RCC 7860 (cell line): ENCODE measurements at places on chromosomes 3 and 15.

GRCh38 chr3:3015185-3016089, 94.7 kb downstream of the IL5RA start:
- no peak for DNase-seq

GRCh38 chr15:66865622-66866611, 163.9 kb downstream of the SMAD6 start:
- no peak for DNase-seq

- DNase-seq: no peak
These were observed 74.9 kb upstream of the LRRFIP2 start for GRCh38 chr3:37249294-37249693.

- no peak for DNase-seq
These were observed 39.8 kb downstream of the HCN4 start for GRCh38 chr15:73328981-73329380.

GRCh38 chr3:159380891-159381290, 579.0 kb downstream of the MFSD1 start:
- DNase-seq: no peak

DNA sequence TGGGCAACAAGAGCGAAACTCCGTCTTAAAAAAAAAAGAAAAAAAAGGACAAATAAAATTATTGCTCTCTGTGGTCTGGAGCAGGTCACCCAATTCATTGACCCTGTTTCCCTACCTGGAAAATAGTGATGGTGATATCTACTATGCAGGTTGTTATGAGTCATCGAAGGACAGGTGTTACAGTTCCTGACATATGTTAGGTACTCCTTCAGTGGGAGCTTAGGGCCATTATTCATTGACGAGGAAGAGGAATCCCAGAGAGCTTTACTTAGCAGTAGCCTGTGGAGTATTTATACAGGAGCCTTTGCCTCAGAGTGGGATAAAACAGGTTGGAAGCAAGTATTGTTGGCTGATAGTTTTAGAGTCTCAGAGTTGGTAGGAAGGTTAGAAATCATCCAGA, 74.5 kb downstream of the SLC7A14 start:
- no peak for DNase-seq

GRCh38 chr3:130093741-130094391, 12.2 kb downstream of the ALG1L2 start:
- no peak for DNase-seq

GRCh38 chr3:51739110-51739509, 32.2 kb downstream of the GRM2 start:
- no peak for DNase-seq

GRCh38 chr15:69723404-69724096, 270.9 kb downstream of the RPLP1 start:
- DNase-seq: no peak

- no peak for DNase-seq
These were observed 6.4 kb upstream of the SNUPN start for GRCh38 chr15:75631935-75632334.

GRCh38 chr15:41891226-41891625, 2.6 kb downstream of the SPTBN5 start:
- no peak for DNase-seq

GRCh38 chr15:99110581-99111320, 5.9 kb downstream of the SYNM start:
- no peak for DNase-seq

- no peak for DNase-seq
These were observed 363.6 kb upstream of the CCDC54 start for GRCh38 chr3:107013641-107014040.

DNA sequence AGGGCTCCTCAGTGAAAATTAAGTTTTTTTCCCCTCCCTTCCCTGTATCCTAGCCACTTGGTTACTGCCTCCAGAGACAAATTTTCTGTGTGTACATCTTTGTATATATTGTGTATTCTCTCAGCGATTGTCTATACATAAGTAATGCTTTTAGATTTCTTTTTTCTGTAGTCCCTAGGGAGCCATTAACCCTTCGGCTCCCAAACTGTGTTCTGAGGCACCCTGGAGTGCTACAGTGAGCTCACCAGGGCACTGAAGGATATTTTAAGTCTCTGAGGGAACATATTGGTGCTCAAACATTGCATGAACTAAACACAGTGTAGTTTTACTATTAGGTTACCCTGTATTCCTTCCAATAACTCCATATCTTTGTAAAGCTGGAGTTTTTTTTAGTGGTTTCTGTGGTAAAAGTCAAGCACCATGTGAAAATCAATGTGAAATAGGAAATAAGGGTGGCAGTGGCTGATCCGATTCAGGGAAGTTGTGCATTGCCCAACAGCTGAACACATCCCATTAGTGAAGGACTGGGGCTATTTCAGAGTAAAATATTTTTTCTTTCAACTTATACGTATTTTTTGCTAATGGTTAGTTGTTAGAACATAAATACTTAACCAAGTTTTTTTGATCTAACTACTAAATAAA, 43.0 kb downstream of the USP13 start:
- DNase-seq: no peak

GRCh38 chr15:90529371-90530249, at the start of gene CRTC3:
TSS of gene CRTC3 (plus strand) at chr15:90529923. CDS start at chr15:90530072, 149 bp downstream.
- DNase-seq: peak; percentile 23

DNA sequence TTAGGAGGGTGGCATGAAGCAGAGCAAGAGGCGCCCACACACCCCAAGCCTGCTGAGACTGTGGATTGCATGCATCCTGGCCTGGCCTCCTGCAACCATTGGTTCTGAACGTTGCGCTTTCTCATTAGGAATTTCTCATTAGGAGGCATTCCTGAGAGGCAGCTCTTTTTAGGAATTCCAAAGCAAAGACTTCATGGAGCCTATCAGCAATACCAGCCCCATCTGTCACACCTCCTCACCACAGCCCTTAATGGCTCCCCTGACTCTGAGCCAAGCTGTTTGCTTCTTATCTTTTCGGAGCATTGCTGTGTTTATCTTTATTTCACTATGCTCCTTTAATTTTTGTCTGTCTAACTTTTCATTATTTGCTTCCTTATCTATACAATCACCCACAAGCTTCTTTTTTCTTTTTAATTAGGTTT, 226.9 kb downstream of the CACNA2D3 start:
- no peak for DNase-seq

- no peak for DNase-seq
These were observed 6.0 kb downstream of the KCNMB3 start for GRCh38 chr3:179244878-179245277.

DNA sequence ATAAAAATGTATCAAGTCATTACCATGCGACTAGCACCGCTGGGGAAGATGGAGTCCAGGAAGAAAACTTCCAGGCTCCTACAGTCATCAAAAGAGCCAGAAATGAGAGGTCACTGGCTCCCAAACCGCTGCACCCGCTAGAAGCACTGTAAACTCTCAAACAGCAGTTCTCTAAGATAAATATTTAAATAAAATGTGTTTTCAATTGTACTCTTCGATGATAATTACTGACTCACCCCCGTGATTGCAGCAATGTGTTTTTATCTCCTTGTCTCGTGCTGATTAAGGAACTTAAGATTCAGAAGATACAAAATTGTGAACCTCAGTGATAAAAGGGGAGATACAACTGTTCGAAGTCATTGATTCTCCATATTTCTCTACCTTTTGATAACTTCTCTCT, 45.8 kb upstream of the FOXP1 start:
- DNase-seq: no peak

DNA sequence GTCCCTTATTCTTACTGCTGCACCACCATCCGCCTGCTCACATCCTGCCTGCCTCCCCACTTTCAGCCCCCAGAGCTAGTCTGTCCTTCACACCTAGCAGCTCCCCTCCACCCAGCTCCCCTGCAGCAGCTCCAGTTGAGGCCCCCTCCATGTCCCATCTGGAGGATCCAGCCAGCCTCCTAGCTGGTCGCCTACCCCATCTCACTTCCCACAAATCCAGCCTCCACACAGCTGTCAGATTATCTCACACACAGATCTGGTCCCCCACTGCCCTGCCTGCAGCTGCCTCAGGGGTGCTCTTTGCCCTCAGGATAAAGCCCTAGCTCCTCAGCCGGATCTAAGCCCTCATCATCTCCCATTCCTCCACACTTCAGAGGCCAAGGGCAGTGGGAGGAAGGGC, 8.8 kb upstream of the SEMA7A start:
- no peak for DNase-seq

DNA sequence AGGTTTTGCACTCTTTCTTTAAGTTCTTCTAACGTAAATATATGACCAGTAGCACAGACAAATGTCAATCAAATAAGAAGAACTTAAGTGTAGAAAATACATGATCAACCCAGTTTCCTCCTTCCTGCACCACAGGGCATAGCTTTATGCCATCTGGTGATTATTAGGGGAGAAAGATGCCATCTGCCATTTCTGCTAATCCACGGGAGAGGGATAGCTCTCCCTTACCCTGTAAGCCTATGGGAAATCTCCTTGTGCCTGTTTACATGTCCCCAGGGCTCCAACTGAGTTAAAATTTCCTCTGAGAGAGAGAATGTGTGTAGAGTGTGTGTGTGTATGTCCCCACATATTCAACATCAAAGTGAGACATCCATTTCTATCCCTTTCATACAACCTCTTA, 135.9 kb downstream of the RSL24D1 start:
- DNase-seq: no peak

DNA sequence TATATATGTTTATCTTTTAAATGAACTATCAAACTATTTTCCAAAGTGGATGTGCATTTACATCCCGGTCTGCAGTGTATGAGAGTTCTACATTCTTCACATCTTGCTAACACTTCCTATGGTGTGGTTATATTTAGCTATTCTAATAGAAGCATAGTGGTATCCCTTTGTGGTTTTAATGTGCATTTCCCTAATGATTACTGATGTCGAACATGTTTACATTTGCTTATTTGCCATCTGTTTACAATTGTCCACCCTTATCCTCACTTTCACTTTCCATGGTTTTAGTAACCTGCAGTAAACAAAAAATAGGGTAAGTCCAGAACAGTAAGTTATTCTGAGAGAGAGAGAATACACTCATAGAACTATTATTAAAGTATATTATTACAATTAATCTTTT, 360.5 kb upstream of the NAALADL2 start:
- no peak for DNase-seq
